ENCODE measurements at places on chromosomes 1 and 21.

DNA sequence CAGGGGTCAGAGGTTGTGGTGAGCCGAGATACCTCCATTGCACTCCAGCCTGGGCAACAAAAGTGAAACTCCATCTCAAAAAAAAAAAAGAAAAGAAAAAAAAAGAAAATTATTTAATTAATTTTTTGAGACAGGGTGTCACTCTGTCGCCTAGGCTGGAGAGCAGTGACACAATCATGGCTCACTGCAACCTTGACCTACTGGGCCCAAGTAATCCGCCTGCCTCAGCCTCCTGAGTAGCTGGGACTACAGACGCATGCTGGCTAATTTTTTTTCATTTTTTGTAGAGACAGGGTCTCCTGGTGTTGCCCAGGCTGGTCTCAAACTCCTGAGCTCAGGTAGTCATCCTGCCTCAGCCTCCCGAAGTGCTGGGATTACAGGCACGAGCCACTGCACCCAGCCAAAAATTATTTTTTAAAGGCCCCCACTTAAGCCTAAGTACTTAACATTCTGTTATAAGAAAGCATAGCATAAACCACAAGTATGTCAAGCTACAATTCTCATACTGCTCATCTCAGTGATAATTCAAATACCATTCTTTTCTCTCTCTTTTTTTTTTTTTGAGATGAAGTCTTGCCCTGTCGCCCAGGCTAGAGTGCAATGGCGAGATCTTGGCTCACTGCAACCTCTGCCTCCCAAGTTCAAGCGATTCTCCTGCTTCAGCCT is 19.9 kb downstream of the NUCKS1 start:
- no peak for ATAC-seq

DNA sequence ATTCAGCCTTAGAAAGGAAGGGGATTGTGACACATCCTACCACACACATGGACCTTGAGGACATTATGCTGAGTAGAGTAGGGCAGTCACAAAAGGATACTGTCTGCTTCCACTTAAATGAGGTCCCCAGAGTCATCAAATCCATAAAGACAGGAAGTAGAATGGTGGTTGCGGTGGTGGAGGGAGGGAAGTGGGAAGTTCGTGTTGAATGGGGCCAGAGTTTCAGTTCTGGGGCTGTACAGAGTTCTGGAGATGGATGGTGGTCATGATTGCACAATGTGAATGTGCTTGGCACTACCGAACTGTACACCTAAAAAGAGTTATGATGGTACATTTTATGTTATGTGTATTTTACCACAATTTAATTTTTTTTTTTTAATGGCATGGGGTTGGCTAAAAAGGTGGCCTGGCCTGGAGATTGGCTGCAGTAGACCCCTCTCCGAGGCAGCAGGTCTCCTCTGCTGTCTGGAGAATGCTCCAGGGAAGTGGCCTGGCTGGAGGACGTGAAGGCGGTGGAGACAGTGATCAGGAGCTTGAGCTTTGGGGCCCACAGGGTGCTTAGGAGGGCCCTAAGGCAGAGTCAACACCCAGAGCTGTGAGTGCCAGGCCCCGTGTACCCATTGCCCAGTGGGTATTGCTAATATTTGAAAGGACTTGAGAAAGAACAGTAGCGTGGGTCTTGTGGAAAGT is 30.4 kb downstream of the IFNGR2 start:
- no peak for ATAC-seq

- ATAC-seq: no peak
These were observed 285.6 kb downstream of the GRIK1 start for GRCh38 chr21:29654203-29654602.

GRCh38 chr1:231284441-231284840 is 43.4 kb downstream of the GNPAT start:
- no peak for ATAC-seq

DNA sequence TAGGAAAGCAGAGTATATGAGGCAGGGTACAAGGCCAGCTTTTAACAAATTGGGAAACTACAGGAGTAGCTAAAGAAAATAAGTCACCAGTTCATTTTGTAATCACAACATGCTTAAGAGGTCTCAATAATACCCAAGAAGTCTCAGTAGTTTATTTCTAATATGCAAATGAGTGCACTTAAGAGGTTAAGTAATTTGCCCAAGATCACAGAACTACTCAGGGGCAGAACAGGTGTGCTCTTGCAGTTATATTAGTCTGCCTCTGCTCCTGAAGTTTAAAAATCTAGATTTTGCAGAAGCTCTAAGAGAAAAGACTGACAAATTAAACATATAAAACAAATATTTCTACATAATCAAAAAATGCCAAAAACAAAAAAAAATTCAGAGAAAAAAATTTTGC is 6.9 kb downstream of the EPS15 start:
- no peak for ATAC-seq

Data from activated CD4-positive, CD25-positive, alpha-beta regulatory T cell treated with anti-CD3 and anti-CD28 coated beads, Interleukin-2, amount 50 U/mL, for 24 hours (primary cell).